ENCODE measurements at places on chromosomes 7 and 10.

GRCh38 chr10:124496620-124497019 is 35.0 kb downstream of the LHPP start:
- DNase-seq = no peak

GRCh38 chr10:29543715-29544114 is 91.1 kb downstream of the SVIL start:
- DNase-seq = no peak

- DNase-seq = no peak
These were observed 7.6 kb downstream of the IFIT2 start for GRCh38 chr10:89309156-89310055.

DNA sequence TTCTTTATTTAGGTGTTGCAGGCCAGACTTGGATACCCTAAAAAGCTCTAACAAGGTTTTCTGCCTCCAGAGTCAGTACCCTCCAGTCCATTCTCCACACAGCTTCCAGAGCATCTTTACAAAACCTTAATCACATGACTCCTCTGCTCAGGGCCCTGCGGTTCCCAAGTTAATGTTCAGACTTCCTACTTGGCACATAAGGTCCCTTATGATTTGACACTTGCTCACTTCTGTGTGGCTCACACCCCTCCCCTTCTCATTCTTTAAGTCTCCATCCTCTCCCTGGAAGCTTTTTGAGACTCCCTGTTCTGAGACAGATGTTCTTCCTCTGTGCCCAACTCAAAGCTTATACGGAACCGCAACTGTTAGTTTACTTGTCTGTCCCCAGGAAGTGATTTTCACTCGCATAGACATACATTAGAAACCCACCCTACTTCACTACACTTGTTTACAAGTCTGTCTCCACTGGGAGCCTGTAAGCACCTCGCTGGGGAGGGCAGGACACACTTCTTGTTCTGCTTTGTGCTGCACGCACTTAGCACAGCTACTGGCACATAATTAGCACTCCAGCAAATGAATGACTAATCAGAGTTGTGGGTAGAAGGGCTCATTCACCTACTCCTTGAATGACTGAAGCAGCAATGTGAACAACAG is 154.3 kb upstream of the LAMB4 start:
- DNase-seq = no peak

DNA sequence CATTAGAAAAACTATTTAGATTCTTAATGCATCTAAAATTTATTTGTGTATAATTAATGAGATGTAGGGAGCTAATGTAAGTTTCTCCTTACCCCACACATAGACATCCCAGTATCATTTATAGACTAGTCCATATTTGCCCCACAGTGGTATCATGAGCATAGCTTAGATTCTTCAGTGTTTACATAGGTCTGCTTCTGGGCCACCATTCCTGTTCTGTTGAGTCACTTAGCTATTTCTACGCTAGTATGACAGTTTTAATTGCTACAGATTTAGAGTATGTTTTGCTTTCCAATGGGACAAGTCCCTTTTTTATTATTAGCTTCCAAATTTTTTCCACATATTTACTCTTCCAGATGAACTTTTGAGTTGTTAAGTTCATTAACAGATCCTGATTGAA is 69.4 kb downstream of the MCMBP start:
- no peak for DNase-seq

All from AG04450 (cell line).